ENCODE measurements at places on chromosomes 3 and 15.

GRCh38 chr15:51971375-51972133, at the start of gene LEO1:
Gene LEO1, minus strand, starts transcription at chr15:51971778. Its CDS starts 33 bp downstream, at chr15:51971745.
- peak; percentile 93 for DNase-seq

DNA sequence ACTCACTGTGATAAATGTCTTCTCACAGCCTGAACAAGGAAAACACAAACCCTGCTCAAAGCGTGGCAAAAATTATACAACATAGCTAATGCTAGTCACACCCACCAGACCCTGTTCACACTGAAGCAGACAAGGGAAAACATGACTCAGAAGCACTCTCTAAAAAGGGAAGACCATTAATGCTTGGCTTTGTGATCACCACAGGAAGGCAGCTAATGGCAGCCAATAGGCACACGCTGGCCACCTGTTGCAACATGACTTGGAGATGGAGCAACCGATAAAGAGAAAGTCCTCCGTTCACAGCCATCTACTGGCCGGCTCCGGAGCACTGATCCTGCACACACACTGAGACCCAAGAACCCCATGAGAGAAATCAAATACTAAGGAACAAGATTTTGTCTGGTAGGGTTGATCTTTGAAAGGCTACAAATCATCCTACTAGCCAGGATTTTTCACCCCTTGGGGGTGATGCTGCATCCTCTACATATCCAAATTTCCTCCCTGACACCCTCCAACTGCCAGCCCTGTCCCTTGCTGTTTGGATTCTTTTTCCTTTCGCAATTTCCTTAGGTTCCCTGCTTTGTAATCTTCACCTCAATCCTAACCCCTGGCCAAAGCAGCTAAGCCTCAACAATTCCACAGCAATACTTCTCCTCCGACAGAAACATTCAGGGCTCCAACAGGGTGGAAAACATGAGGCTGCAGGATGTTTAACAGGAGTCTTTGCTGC, 3.2 kb downstream of the ZXDC start:
- peak; percentile 80 for DNase-seq

DNA sequence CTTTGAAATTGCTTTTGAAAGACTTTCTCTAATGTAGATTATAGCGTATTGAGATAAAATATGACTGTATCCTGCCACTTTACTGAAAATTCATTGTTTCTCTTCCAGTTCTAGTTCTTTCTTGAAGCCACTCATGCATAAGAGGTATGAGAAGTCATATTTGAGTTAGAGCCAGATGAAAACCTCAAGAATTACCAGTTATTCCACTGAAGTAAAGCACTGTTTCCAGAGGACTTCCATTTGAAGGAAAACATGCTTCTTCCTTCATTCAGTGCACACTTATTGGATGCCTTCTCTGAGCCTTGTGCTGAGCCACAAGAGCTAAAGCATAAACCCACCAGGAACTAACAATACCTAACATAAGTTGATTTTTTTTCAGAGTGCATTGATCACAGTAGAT, 513.4 kb downstream of the ZNF385D start:
- DNase-seq = no peak

GRCh38 chr3:19526071-19526470, 377.8 kb downstream of the KCNH8 start:
- no peak for DNase-seq

GRCh38 chr15:95636107-95636506, 694.4 kb upstream of the NR2F2 start:
- no peak for DNase-seq

DNA sequence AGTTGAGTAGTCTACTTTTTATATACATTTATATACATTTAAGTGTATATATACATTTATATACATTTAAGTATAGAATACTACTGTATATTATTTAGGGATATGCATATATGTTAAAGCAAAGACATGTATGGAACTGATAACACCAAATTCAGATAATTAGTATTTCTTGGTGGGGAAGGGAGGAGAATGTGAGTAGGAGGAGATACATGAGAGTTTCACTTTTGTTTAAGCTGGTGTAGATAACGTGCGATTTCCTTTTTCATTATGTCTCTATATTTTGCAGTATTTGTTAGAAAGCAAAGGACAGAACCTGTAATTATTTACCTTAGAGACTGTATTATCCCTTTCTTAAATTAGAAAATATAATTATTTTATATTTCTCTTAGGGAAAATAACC, 16.6 kb upstream of the NIT2 start:
- DNase-seq = no peak

GRCh38 chr15:62997441-62997840, 45.1 kb upstream of the TPM1 start:
- DNase-seq = no peak

- no peak for DNase-seq
Measured at GRCh38 chr3:156642750-156643728, 31.4 kb upstream of the TIPARP start.

DNA sequence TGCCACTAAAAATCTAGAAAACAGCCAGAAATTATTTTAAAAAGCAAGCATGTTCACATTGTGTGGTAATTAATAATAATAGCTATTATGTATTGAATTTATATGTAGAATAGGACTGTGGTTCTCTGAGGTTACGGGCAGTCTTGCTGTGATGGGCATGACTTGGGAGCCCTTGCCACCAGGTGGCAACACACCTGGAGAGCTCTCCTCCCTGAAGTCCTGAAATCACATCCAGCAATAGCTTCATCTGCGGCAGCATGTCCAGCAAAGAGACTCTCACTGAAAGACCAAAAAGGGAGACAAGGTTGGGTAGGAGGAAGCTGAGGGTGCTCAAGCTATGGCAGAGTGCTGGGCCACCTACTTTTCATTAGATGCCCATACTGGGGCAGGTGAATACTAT, 206.8 kb upstream of the IL12A start:
- no peak for DNase-seq

DNA sequence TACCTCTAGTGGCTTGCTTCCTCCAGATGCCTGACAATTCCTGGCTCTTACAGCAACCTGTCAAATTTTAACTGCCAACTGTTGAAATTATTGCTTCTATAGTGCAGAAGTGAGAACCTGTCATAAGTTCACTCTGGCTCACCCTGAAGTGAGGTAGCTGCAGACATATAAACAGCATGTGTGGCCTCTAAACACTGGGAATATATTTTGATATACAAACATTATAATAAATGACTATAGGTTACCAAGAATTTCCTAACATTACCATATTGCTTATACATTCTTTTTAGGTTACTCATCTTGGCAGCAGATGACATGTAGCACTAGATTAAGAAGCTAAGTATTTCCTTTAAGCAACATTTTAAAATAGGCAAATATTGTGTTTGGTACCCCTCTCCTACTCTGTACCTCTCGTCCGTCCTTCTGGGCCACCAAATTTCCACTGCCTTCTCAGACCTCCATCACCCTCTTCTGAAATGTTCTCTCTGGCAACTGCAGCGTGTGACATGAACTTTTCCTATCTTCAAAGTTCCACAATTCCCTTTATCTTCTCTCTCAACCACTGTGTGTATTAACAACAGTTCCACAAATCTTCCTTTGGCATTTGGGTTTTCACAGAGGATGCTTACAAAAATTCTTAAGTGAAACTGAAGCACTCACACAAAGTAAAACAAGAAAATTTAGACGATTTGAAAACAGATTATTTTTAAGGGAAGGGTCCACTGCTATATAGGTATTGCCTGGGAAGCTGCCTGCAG, 15.3 kb upstream of the XXYLT1 start:
- DNase-seq = no peak

DNA sequence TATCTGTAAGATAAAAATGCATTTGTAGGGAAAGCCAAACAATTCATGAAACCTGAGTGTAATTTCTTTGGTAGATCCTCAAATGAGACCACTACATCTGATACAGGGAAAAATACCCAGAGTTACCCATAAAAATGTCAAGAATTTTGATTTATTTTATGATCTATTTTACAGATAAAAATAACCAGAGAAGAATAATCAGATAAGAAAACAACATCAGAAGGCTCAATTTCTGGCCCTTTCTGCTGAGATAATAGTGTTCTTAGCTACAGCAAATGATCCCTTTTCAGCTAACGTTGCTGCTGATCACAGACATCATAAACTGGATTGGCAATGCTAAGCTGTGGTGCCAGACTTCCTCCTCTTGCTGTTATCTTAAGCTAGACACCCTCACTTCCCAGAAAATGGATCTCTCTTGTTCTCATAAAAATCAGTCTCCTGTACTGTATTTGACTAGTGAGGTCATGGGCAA, 21.3 kb upstream of the TMEM108 start:
- no peak for DNase-seq

- DNase-seq = no peak
Measured at GRCh38 chr3:140073278-140074045, 138.5 kb downstream of the CLSTN2 start.

Data from right cardiac atrium (tissue), 5 donors.